Amygdala (tissue), 56 donors: ENCODE measurements at places on chromosomes 5 and 9.
A peak's percentile ranks its signal among the peaks of the same experiment; 100 is the strongest.

DNA sequence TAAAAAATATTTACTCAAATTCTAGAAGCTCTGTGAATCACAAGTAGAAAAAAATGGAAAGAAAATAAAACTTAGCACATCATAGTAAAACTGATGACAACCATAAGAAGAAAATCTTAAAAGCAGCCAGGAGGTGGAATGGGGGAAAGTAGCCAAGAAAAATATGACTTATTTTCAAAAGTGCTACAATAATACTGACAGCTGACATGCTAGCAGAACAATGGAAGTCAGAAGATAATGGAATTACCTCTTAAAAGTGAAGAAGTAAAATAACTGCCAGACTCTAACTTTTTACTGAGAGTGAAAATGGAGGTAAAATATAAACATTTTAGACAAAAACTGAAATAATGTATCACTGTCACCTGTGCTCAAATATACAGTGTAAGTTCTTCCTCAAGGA lies 532.2 kb upstream of the SGCD start:
- no peak for DNase-seq

DNA sequence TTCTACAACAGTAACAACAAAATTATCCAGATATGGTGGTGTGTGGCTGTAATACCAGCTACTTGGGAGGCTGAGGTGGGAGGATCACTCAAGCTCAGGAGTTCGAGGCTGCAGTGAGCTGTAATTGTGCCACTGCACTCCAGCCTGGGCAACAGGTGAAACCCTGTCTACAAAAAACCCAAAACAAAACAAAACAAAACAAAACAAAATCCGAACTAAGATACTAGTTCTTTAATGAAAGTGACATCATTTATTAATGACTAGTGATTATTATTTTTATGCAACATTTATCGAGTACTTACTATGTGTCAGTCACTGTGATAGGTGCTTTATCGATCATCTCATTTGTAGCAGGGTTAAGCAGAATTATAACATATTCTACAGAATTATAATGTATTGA lies 196.9 kb upstream of the GDNF start:
- no peak for DNase-seq

DNA sequence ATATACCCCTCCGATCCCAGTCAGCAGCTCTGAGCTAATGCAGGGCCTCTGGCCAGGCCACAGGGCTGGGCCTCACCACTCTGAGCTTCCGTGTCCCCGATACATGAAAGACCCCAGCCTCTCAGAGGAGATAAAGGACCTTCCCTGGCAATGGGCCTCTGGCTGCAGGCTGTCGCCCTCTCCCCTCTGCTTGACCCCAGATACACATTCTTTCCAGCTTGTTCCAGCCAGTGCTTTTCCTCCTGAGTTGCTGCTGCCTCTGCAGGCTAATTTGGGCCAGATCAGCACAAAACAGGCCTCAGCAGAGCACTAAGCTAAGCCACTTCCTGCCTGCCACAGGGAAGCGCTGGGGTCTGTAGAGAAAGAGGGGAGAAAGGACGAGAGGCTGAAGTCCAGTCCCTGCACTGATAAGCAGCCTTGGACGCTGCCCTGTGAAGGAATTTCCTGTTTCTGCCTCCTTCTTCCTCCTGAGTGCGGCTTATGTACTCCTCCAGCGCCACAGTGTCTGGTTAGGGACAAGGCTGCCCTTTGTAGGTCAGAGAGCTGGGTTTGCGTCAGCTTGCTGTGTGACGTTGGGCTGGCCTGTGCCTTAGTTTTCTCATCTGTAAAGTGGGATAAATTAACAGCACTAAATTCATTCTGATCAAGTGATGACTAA lies 73.0 kb upstream of the IL17B start:
- DNase-seq: no peak

DNA sequence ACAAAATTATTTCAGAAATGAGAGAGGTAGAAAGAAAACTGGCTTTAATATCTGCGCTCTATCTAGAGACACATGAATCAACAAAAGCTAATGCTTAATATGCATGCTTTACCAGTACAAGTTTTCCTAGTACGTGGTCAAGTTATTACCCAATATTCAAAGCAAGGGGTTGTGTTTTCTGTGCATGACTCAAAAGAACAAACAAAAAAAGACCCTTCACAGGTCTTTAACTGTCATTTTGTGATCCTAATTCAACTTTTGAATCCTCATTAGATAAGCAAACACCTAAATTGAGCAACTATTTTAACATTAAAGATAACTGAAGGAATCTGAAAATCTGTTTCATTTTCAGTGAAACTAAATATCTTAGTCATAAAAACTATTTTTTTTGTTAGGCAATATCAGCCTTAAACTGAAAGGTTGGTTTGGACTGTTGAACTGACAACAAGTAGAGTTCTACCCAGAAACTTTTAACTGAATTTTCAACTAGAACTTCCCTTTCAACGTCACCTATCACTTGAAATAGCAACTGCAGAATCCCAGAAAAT lies 12.5 kb downstream of the ST8SIA4 start:
- no peak for DNase-seq

- DNase-seq: no peak
Measured at GRCh38 chr5:66004216-66004615, 77.8 kb downstream of the ERBIN start.

- no peak for DNase-seq
Measured at GRCh38 chr9:108290839-108291585, 564.8 kb downstream of the ACTL7B start.

DNA sequence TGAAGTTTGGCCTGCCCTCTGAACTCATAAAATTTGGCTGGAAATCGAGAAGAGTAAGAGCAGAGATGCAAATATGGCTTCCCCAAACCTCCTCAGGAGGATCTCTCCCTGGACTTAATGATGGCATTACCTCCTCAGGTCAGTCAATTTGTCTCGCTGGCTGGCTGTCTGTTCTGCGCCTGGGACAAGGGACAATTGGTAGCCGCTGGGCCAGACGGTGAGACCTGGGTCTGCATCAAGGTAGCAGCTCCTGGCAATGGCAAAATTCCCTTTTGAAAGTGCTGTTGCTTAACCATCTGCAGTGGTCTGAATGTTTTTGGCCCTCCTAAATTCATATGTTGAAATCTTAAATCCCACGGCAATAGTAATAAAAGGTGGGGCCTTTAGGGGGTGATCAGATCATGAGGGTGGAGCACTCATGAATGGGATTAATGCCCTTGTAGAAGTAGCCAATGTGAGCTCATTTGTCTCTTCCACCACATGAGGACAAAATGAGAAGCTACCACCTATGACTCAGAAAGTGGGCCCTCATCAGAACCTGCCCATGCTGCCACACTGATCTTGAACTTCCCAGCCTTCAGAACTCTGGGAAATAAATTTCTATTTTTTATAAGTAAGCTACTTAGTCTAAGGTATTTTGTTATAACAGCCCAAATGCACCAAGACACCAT lies 439.3 kb upstream of the KLF4 start:
- DNase-seq: no peak

DNA sequence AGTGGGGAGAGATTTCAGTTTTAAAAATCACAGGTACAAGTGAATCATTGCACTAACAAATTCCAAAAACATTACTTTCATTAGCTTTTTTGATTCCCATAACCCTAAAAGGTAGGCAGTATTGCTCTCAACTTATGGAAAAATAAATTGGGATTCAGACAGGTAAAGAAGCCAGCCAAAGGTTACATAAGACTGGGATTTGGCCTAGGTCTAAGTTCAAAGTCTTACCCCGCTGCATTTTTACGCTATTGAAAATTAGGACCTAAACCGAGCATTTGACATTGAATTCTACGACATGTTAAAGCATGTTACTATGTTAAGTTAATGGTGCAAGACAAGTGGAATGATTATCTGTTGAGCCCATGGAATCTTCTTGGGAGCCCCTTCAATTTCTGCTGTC lies 89.6 kb downstream of the ENC1 start:
- DNase-seq: no peak

- DNase-seq: no peak
Measured at GRCh38 chr5:20636686-20637085, 648.7 kb upstream of the CDH18 start.

GRCh38 chr5:62343428-62343827 lies 37.4 kb downstream of the KIF2A start:
- no peak for DNase-seq

- DNase-seq: no peak
Measured at GRCh38 chr9:20023961-20024571, 235.2 kb upstream of the SLC24A2 start.

- peak; percentile 47 for DNase-seq
Measured at GRCh38 chr9:132235894-132236661, 74.2 kb downstream of the NTNG2 start.

DNA sequence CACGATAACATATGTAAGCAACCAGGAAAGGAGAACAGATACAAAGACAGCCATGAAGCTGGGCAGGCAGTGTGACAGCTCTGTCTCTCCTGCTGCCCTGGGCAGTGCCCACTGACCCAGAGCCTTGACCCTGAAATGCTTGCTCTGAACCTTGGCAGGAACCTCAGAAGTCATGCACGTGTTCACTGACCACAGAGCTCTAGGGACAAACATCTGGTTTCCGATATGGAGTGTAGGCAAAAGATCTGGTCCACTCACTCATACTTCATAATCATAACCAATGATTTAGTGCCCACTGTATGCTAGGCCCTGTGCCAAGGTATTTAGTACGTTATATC lies 102.6 kb downstream of the FSTL4 start:
- DNase-seq: no peak

DNA sequence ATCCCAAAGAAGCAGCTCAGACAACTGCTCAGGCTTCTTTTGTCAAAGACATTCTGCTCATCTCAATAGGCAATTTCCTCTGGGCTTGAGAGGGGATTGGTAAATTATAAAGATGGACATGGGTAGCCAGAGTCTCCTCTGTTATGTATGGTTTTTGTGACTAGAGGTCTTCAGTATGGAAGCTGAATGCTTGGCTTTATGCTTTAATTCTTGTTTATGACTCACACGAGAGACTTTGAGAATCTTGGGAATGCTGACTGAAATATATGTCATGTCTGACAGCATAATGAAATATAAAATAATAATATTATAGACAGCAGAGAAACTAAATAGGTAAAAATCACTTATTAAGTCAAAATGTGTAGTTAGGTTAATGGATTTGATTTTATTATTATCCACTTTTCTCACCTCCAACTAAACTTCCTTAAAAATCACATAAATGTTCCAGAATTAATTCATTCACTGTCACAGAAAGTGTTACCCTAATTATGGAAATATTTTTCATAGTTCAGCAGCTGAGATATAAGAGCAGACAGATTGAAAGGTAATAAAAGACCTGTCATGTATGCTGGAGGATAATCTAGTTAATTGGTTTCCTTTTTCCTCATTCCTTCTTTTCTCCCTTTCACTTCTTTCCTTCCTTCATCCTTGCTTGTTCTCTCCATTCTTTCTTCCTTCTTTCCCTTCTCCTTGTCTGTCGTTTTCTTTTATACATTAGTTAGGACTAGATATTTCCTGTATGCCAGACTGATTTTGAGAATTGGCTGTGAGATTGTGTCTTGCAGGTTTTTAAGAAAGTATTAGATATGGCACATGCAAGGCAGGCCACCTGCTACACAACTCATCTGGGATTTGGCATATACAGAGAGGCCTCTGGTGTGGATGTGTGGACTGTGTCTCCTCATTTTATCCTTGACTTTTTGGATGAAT lies 1866.1 kb upstream of the NUDT12 start:
- DNase-seq: no peak

DNA sequence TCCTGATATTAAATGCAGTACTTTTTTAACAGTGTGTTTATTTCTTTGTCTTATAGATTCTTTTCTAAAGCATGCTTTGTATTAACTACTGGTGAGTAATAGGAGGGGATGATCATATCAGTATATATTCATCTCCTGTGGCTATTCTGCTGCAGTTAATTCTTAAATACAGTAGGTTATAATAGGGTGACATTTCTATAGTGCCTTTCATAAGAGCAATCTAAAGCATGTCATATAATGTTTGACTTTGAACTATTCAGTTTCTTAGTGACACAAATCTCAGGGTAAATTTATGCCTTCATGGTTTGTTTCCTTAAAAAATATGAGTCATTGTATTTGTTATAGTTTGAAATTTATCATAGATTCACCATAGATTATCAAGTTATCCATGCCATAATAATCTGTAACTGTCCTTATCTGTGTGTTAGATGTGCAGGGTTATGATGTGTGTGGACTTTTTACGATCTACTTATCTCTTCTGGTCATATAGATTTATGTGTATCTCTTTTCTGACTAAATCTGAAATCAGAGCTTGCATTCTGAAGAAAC lies 1019.5 kb downstream of the NR2F1-AS1 start:
- DNase-seq: no peak

DNA sequence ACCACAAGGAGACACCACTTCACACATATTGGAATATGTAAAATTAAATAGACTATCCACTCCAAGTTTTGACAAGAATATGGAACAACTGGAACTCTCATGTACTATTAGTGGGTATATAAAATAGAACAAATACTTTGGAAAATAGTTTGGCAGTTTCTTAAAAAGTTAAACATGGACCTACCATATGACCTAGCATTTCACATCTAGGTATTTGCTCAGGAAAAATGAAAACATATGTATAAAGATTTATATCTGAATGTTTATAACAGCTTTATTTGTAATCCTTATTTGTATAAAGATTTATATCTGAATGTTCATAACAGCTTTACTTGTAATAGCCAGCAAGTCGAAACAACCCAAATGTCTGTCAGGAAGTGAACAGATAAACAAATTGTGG lies 49.2 kb downstream of the ERP44 start:
- DNase-seq: no peak

GRCh38 chr9:134052491-134052890 lies 15.3 kb downstream of the BRD3 start:
- DNase-seq: no peak

- DNase-seq: no peak
Measured at GRCh38 chr5:155727512-155728145, 599.3 kb upstream of the SGCD start.

DNA sequence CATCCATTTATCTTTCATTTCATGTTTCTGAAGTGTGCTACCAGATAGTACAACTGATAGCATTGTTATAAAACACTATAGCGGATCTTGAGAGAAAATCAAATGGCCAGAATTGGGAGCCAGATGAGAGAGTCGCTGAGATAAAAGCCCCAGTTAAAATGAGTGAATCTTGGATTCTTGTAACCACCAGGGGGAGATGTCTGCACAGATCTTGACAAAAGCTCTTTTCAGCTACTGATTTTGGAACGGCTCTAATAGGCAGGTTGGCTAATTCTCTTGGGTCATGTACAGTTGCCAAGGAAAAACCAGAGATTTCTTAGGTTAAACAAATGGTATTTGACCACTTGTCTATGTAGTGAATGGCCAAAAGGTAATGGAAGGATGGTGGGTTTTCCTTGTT lies 21.7 kb downstream of the F2RL2 start:
- peak; percentile 55 for DNase-seq

DNA sequence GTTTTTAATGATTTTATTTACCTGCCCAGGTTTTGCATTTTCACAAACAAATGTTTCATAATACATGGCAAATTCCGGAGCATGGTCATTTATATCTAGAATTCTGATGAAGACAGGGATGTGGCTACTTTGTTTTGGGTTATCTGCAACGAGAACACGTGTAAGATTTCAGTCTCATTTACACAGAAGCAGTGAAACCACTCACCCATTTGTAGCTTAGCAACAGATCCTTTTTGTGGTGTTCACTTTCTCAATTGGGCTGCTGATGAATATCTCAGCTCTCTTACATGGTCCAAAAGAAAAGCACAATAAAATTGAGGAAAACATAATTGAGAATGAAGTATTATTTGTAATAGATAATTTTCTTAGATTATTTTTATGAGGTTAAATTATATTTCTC lies 148.6 kb downstream of the CDH9 start:
- no peak for DNase-seq

GRCh38 chr5:167579693-167580055 lies 711.8 kb upstream of the WWC1 start:
- no peak for DNase-seq

GRCh38 chr9:133189826-133190225 lies 19.2 kb downstream of the OBP2B start:
- no peak for DNase-seq

- DNase-seq: no peak
Measured at GRCh38 chr9:95336281-95336680, 18.8 kb upstream of the FANCC start.
